Stimulated activated CD4-positive, alpha-beta T cell treated with anti-CD3 and anti-CD28 coated beads, Interleukin-12 subunit alpha, Interleukin-12 subunit beta, amount 100 ng/mL, for 48 hours (primary cell): ENCODE measurements at places on chromosomes 2 and 18.

DNA sequence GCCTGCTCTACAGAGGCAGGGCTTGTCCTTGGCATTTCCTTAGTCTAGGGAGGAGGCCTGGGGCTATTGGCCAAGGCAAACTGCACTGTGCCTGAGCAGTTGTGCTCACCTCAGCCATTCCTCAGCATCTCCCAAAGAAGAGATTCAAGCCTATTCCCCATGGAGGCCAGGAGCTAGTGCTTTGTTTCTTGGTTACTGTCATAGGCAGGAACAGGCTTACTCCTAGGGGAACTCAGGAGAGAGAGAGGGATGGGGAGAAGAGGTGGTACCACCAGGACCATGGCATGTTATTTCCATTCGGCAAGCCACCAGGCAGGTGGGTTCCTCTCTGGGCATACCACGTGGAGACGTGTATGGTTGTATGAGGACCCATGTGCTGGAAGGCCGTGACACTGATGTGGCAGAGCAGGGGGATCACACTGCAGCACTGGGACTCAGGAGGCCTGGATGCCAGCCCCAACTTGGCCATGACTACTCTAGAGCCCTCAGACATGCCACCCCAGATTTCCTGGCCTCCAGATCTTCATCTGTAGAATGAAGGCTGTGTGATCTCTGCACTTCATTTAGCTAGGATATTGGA is 233.7 kb downstream of the LOXHD1 start:
- DNase-seq: no peak

DNA sequence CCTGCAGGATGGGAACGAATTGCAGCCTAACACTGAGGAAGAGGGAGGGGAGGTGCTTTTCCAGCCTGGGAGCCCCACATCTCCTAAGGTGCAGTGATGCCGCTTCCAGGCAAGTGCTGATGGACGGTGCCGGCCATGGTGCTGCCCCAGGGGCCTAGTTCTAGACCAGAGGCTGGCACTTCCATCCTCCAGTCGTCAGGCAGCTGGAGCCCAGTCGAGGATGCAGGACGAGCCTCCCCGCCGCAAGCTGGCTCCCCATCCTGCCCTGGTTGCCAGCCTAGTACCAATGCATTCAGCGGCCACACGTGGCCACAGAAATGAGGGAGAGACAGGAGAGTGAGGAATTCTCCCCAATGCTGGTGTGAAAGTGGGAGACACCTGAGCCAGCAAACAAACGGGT is 413.5 kb downstream of the ZNF516 start:
- DNase-seq: no peak

DNA sequence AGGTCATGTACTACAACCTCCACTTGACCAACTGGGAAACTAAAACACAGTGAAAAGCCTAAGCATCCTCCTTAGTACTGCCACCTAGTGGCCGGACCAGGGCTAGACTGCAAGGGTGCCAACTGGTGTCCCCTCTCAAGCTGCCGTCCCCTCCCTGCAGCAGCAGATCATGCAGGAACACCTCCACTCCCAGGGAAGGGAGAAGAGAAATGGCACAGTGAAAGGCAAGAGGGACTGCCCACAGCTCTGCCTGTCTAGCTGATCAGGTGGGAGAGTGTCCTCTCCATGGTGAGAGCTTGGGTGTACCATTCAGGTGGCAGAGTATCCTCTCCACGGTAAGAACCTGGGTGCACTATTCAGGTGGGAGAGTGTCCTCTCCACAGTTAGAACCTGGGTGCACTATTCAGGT is 78.1 kb downstream of the AAK1 start:
- DNase-seq: peak; percentile 55

DNA sequence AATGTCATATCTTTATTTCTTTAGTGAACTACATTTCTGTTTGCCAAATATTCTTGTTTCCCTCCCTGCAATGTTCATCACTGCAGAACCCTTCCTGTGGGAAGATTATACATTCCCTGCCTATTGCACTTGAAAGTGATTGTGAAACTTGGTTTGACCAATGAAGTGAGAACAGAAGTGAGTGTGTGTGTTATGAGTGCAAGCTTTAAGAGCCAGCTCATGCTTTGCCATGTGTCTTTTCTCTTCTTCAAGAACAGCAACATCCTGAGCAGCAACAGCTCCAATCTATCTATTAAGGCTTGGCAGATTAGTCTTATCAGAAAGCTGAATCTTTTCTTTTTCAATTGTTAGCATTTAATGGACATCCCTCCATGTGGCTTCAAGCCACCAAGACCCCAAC is 42.0 kb upstream of the UBE2E3 start:
- DNase-seq: no peak

- no peak for DNase-seq
Measured at GRCh38 chr2:171307560-171307959, 126.2 kb downstream of the METTL8 start.

DNA sequence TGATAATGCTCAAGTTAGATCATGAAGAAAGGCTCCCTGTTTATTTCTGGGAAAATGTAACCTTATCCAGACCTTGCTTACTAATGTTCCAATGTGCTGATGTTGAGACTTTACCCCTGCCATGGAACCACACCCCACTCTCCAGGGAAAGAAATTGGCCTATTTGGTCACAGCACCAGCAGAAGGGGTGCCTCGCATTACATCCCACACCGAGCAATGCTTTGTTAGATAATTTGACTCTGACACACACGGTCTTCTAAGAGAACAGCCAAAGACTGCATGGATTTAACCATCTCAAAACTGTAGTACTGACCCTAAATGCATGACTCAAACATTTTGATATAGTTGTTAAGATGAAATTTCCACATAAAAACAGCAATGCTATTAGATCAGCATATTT is 152.1 kb upstream of the CCDC150 start:
- DNase-seq: no peak

DNA sequence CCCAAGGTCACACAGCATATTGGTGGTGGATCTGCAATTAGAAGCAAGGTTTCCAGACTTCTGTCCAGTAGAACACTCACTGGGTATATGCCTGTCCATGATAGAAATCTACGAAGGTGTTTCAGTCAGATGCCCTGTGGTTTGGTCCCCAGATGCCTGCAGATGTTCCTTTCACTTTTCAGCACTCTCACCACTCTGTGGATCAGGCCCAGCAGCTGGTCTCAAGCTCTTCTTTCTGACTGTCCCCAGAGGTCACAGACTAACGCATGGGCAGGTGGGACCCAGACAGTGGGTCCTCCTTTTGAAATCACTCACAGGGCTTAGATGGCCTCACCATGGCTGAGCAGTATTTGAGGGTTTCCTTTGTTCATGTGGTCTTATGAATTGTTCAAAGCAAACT is 376.5 kb downstream of the ALK start:
- no peak for DNase-seq

GRCh38 chr2:178761759-178762371 is 45.4 kb downstream of the TTN start:
- DNase-seq: peak; percentile 56

GRCh38 chr2:240556553-240557100 is 1.2 kb downstream of the ANKMY1 start:
- DNase-seq: no peak

DNA sequence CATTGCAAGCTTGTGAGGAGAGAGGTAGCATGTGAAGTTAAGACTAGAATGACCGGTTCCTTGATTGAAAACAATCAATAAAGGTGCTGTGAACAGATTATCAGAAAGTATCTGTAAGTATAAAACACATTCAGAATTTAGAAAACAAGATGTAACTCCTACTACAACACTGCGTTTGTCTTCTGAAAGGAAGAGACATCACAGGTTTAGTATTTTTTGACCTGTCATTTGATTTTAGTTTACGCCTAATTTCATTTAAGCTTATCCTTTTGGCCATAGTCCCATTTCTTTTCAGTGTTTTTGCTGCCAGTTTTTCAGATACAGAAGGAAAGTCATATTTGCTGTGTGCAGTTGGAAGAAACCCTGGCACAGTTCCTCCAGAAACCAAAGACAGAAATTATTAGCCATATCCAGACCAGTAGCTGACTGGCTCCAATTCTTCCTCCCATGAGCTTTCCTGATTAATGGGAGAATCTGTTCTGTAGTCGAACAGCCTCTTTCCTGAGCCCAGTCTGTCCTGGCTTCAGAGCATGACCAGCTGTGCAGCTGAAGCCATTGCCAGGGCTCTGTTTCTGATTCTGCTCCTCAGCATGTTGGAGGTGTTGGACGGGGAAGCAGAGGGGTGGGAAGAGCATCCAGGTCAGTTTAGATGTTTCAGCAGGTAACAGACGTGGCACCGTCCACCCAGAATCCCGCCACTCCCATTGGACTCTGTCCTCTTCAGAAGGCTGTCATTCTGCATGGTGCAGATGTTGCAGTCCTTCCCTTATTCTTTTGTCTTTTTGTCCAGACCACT is 61.0 kb downstream of the CRIM1 start:
- DNase-seq: no peak

DNA sequence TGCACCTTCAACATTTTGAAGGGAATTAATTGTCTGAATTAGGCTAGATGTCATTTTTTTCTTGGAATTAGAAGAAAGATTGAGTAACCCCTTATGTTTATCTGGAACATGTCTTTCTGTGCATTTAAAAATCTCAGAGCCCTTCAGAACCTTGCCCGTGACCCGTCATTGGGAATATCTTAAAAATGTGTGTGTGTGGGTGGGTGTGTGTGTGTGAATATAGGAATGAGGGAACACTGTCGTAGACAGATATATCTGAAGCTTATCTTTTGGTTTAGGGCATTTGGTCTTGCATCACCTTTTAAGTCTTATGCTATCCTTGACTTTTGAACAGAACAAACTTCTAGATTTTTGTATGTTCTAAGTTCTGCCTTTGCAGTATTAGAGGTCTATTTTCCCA is 13.5 kb upstream of the IL1RL1 start:
- DNase-seq: no peak

- DNase-seq: no peak
Measured at GRCh38 chr2:46924608-46925007, 9.0 kb upstream of the MCFD2 start.

GRCh38 chr18:43735570-43735969 is 458.3 kb upstream of the SYT4 start:
- DNase-seq: no peak

GRCh38 chr2:233487748-233488345 is 78.7 kb downstream of the USP40 start:
- DNase-seq: no peak

- DNase-seq: no peak
Measured at GRCh38 chr2:159185401-159186130, 100.9 kb downstream of the WDSUB1 start.

DNA sequence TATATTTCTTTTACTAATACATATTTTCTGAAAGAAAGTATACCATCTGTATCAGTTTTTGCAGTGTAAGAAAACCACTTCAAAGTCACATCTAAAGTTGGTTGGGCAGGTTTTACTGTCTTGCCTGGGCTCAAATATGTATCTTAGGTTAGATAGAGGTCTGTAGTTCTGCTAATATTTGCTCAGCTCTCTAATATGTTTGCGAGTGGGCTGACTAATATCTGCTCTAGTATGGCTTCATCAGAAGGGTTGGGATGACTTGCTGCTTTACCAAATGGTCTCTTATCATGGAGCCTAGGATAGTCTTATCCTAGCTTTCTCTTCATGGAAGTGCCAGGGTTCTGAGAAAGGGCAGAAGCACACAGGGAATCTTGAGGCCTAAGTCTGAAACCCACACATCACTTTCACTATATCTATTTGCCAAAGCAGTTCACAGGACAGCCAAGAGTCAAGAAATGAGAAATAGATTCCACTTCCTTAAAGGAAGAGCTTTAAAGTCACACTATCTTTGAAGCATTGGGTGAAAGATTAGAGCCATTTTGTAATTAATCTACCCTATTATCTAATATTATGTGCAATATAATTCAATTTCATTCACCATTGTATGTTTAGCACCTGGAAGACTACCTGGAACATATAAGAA is 610.0 kb downstream of the KCNJ3 start:
- no peak for DNase-seq

DNA sequence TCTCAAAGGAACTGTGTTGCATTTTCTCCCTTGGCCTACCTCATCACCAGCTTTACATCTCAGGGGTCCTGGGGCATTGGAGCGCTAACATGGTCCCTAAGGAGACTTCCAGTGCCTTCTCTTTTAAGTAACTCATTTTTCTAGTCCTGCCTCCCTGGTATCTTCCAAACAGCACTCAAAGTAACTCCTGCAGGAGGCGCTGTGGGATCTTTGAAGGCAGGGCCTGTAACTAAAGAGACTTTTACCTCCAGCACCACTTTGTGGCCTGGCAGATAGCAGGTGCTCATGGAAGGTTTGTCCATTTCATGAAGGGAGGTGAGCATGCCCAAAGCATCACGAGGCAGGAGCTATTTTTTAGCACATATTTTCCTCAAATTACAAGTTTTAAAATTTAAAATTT is 411.0 kb upstream of the GYPC start:
- DNase-seq: peak; percentile 26

DNA sequence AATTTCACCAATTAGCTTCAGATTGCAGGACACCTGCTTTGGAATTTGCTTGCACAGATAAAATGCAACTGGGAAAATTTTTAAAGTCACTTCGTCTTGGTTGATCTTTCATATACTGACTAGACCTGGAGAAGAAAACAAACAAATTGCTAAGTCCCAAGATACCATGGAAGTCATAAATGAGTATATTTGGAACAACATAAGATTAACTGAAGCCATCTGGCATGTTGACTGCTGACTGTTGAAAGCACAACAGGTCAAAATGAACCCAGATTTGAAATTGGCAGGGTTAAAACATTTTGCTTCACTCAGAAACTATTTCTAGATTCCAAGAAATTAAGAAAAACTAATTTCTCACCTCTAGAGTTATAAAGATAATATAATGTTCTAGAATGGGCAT is 470.7 kb downstream of the LPIN1 start:
- no peak for DNase-seq

- DNase-seq: no peak
Measured at GRCh38 chr2:85356186-85356585, 1.6 kb downstream of the ELMOD3 start.

DNA sequence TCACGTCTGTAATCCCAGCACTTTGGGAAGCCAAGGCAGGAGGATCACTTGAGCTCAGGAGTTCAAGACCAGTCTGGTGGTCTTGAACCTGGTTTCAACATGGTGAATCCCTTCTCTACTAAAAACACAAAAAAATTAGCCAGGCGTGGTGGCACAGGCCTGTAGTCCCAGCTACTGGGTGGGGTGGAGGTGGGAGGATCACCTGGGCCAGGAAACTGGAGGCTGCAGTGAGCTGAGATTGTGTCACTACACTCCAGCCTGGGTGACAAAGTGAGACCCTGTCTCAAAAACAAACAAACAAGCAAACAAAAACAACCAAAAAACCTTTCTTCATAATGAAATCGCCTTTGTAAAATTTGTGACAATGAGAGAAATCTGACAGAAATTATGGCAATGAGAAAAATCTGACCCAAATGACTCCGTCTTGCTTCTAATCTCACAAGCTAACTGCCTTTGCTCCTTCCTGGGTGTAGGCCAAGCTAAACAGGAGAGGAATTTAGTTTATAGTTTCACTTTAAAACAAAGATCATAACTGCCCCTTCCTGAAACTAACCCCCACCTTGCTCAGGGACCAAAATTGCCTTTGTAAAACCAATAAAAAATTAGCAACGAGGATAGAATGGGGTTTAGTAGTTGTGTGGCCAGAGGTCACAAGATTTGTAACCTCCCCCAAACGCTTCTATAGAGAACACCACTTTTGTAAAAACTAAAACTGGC is 60.7 kb upstream of the KIF5C start:
- no peak for DNase-seq
